GOT3 (cell line): ENCODE measurements at places on chromosomes 1 and 21.

DNA sequence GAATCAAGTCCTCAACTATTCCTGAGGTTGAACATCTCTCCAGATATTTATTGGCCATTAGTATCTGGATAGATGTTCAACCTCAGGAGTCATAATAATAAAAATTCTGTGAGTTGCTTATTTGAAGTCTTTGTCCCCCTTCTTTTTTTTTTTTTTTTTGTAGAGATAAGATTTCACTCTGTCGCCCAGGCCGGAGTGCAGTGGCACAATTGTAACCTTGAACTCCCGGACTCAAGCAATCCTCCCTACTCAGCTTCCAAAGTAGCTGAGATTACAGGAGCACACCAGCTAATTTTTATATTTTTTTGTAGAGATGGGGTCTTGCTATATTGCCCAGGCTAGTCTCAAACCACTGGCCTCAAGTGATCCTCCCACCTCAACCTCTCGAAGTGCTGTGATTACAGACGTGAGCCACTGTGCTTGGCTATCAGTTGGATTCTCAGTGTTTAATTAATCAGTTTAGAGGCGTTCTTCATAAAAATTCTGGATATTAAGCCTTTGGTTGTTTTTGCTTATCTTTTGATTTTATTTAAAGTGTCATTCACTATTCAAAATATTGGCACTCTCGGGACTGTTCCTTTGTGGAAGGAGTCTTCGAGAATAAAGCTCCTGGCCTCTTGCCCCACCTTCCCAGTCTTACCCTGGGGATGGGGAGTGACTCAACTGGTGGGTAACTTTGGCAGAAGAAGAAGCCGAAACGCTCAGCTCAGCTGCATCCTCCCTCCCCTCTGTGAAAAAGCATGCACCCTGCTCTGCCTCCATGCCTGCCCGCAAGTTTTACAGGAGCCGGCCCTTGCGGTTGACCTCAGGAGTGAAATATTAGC lies 11.2 kb upstream of the HYI start:
- no peak for DNase-seq

- DNase-seq = no peak
These were observed 375.9 kb downstream of the DSCAM start for GRCh38 chr21:40471103-40471502.

DNA sequence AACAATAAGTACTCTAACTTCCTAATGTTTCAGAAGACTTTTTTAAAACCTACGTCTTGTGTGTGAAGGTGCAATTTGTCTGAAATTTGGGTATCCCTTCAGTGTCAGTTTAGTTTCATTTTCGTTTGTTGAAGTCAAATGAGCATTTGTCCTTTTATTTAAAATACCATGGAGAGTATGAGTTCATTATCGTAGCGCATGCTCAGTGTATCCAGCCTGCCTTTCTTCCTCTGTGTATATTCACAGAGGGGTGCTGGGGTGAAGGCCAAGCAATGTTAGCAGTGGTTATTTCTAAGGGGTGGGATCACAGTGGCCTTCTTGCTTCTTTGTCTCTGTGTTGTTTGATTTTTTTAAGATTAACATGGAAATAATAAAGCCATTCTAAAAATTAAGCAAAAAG lies 43.2 kb downstream of the CNN3 start:
- DNase-seq = no peak

DNA sequence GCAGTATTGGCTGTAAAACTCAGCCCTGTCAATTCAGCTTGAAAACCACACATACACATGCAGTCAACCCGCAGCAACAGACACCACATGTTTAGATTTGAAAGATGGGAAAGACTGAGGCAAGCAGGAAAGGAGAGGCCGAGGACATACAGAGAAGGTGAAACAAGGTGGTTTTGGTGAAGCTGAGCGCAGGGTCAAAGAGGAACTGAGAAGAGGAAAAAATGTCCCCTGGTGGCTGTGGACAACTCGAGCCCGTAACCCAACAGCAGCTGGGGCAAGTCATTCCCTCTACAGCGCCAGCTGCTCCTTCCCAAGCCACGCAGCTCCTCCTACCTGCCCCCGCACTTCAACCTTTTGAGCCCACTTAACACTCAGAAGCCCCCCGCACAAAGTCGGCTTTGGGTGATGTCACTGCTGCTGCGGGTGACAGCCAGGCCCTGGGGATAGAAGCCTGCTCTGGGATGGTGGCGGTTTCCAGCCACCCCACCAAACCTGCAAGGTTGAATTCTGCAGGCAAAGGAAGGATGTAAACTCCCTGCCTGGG lies 63.0 kb downstream of the KCNN3 start:
- no peak for DNase-seq

DNA sequence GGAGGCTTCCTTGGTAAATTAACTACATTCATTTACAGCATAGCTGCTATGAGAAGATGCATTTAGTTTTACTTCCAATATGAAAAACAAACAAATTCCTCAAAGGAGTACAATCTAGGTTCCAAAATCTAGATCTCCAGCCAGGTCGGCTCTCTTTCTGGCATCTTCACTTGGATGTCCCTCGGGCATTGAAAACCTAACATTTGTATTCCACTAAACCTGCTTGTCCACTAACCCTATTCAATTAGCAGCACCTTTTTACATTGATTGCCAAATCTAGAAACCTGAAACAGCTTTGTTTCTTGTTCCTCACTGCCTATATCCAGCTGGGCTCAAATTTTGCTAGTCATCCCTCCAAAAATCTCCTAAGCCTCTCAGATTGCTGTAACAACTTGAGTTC lies 14.3 kb upstream of the CXADR start:
- DNase-seq = no peak

- DNase-seq = no peak
These were observed 32.0 kb upstream of the EXO1 start for GRCh38 chr1:241816008-241816407.

DNA sequence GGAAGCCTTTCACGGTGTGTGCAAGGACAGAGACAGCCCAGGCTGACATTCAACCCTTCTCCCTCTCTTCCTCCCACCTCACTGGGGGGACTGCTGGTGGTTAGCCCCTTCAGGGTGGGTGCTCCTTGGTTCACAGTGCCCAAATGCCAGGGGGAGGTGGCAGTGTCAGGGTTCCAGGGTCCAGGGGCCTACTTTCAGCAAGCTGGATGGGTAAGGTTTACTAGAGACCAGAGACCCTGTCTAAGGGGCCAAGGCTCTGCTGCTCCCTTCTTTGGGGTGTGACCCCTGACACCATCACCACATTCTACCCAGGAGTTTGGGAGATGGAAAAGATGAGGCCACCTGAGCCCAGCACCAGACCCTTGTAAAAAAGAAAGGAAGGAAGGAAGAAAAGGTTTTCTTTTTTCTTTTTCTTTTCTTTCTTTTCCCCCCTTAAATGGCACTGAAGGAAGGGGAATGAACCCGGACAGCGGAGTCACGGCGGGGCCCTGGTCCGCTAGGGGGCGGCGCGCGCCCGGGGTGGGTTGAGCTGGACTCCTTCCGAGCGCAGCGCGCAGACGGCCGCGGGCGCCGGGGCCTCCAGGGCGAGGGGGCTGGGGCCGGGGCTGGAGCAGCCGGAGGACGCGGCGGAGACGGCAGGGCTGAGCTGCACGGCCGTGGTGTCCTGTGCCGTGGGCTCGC lies 18.8 kb downstream of the KNCN start:
- no peak for DNase-seq

GRCh38 chr1:93323185-93323820 lies 22.4 kb upstream of the DR1 start:
- no peak for DNase-seq

- DNase-seq = no peak
These were observed 49.7 kb downstream of the MDM4 start for GRCh38 chr1:204565617-204566582.

DNA sequence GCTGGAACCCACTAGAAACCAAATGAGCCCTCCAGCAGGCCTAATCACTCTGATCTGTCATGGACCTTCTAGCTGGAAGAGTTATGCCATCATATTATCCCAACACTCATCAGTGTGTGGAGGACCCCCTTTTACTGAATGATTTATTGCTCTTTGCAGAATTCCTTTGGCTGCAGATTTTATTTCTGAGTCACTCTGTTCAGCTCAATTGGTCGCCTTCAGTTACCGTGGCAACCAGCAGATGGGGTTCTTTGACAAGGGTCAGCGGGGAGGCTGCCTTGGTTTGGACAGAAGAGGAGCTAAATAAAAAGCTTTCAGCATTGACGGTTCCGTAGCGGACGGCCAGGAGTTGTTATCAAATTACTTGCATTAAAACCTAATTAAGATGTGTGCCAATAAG lies 220.1 kb downstream of the SDCCAG8 start:
- no peak for DNase-seq

DNA sequence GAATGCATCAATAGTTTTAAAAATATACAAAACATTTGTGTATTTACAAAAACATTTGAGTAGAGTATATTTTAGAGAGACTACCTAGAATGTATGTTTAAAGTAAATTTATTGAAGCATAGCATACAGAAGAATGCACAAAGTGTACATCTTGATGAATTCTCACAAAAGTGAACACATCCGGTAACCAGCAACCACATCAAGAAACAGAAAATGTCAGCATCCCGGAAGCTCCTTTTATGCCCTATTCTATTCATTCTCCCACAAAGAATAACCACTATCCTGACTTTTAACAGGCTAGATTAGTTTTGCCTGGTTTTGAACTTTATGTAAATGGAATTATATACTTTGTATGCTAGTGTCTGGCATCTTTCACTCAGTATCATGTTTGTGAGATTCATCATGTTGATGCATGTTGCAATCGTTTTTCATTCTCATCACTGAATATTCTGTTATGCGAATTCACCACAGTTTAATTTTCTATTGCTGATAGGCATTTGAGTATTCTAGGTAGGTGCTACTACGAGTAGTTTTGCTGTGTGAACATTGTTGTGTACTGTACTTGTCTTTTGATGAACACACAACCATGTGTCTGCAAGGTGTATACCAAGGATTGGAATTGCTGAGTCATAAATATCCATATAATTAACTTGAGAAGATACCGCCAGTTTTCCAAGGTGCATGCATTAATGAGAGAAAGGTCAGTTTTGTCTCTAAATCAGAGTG lies 75.4 kb downstream of the CACHD1 start:
- no peak for DNase-seq

DNA sequence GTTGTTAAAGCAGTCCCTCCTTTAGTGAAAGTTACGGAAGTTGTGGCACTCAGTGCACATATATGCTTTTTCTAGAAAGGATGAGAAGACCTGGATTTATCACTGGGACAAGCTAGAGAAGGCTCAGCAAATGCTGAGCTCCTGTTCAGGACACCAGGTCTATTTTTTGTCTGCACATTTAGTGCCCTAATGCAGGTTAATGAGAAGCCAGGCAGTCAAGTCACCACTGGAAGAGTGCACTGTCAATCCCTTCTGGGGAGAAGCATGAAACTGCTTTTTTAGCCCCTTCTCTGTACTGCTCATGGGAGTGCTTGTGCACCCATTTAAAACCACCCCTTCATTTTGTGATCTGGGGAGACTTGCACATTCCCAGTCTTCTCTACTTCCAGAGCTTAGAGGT lies 624.1 kb upstream of the USP24 start:
- DNase-seq = no peak

DNA sequence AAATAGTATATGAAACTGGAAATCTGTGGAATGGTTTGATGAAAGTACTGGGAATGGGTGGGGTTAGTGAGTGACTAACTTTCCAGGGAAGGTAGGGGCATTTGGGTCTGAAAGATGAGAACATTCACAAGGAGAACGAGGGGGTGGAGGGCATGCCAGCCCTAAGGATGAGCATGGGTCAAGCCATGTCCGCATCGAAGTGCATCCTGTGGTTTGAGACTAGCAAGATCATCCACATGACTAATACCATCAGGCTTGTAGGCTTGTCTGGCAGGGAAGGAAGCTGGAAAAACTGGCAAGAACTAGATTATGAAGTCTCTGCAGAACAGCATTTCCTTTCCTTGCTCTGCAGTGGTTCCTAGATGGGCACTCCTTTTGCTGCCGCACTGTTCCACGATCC lies 70.4 kb upstream of the UBE2U start:
- peak; percentile 48 for DNase-seq

GRCh38 chr1:229015806-229016205 lies 255.1 kb upstream of the RAB4A start:
- DNase-seq = no peak

GRCh38 chr1:99503276-99503747 lies 142.6 kb upstream of the PALMD start:
- DNase-seq = no peak

- DNase-seq = no peak
These were observed 22.2 kb upstream of the C1orf174 start for GRCh38 chr1:3922201-3922725.
